ENCODE measurements at places on chromosomes 6 and 20.

DNA sequence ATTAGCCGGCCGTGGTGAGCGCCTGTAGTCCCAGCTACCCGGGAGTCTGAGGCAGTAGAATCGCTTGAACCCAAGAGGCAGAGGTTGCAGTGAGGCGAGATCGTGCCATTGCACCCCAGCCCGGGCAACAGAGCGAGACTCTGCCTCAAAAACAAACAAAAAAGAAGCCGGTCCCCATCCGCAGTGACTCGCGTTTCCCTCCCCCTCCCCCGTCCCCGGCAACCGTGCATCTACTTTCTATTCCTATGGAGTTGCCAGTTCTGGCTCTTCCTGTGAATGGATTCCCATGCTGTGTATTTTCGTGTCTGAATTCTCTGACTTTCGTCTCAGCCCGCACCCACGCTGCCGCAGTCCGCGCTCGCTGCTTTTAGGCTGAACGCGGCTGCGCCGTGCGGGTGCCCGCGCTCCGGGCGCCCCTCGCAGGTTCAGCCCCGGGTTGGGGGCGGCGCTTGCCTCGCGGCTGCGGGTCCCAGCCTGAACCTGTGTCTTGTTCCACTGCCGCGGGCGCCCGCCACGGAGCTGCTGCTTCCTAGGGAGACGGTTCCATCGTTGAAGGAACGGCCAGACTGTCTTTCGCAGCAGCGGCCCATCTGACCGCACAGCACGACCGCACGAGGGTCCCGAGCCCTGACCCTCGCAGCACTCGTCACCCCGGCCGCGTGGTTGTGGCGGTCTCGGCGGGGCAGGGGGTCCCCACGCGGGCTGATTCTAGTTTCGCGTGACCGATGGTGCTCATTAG is 1.1 kb upstream of the MRGBP start:
- DNase-seq = peak; percentile 61

DNA sequence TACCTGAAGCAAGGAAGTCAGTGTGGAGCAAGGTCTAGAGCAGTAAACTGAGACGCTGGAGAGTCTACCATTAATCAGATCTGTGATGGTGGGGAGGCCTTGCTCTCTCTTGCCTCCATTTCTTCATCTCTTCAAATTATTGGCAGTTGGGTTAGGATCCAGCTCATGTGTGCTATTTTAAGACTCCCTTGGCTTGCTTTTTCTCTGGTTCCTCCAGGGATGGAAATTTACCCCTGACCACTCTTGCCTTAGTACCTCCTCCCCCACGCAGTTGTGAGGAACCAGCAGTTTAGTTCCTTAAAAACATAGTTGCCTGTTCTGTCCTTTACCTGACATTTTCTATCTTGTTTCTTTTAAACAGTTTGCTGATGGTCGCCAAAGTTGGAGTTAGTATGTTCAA is 7.4 kb downstream of the TMEM14C start:
- peak; percentile 22 for DNase-seq

GRCh38 chr6:148745926-148746325 is 904 bp upstream of the UST start:
- DNase-seq = no peak

- no peak for DNase-seq
These were observed 225.3 kb upstream of the HTR1E start for GRCh38 chr6:86712039-86712438.

- DNase-seq = no peak
These were observed 93.0 kb downstream of the TBC1D7 start for GRCh38 chr6:13235339-13235738.

DNA sequence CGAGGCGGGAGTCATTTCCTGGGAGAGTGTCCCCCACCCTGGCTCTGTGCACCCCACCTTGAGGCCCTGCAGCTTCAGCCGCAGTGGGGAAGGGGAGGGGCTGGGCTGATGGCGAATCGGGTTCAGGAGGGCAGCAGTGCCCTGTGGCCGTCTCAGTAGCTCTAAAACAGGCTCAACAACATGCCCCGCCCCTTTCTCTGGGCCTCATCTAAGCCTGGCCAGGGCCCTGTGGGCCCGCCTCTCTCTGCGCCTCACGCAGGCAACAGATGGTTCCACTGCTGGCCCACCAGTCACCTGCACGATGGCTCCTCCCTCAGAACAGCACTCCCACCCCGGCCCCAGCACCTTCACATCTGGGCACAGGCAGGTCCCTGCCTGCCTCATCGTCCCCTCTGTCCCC is 30.2 kb downstream of the CHRNA4 start:
- no peak for DNase-seq

DNA sequence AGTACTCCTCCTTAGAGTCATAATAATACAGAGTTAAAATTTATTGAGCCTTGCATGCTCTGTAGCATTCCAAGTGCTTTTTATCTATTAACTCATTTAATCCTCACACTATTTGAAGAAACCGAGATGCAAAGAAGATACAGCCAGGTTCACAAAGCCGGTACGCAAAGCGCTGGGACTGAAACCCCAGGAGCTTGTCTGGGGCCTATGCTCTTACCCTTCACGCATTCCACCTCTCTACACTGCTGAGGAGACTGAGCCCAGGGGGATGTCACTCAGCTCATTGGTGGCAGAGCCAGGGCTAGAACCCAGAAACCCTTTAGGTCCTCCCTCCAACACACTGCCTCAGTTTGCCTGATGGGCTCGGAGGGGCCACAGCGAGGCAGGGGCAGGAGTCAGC is 19.7 kb upstream of the MRPS18A start:
- no peak for DNase-seq

GRCh38 chr6:74969591-74970267 is 236.1 kb downstream of the COL12A1 start:
- no peak for DNase-seq

DNA sequence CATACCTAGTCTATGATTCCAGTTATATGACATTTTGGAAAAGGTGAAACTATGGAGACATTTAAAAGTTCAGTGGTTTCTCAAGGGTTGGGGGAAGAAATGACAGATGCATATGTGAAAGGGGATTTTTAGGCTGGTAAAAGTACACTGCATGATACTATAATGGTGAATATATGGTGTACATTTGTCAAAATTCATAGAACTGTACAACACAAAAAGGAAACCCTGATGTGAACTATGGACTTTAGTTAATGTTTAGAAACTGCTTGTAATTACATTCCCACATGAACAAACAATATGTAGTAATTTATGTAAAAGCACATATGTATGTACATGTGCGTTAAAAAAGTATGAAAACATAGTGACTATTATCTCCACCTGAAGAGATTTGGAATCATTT is 907.3 kb upstream of the CITED2 start:
- DNase-seq = no peak

DNA sequence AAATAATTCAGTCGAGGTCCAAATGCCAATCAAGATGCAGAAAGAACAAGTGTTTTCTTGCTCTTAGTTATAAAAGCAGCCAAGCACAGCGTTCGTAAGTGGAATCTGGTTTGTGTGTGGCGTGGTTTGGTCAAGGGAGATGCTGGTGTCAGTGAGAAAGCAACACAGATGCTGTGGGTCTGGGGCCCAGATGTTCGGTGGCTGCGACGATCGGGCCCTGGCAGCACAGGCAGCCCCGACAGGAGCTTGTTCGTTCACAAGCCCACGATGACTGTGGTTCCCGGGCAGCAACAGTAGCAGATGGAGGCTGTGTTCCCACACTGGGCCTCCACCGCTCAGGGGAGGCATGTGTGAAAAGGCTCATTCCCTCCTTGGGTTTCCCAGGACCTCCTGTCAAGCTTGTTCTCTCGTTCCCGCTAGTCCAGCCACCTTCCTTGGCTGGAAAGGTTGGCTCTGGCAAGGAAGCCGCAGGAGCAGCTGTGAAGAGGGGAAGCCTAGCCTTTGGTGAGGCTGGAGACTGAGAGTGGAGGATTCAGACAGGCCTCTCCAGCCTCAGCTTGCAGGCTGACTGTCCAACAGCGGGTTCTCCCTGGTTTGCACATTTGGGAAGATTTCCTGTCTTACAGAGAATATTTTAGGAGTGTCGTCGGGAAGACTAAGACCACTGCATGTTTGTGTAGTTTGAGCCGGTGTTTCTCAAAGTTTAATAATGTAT is 304.7 kb downstream of the QKI start:
- DNase-seq = no peak

DNA sequence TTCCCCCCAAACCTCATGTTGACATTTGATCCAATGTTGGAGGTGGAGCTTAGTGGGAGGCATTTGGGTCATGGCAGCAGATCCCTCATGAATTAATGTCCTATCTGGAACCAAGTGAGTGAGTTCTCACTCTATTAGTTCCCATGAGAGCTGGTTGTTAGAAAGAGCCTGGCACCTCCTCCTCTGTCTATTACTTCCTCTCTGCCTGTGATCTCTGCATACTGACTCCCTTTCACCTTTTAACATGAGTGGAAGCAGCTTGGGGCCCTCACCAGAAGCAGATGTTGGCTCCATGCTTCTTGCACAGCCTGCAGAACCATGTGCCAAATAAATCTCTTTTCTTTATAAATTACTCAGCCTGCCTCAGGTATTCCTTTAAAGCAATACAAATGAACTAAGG is 127.3 kb upstream of the RALGAPA2 start:
- no peak for DNase-seq

GRCh38 chr6:80544555-80544954 is 438.1 kb downstream of the BCKDHB start:
- DNase-seq = no peak

DNA sequence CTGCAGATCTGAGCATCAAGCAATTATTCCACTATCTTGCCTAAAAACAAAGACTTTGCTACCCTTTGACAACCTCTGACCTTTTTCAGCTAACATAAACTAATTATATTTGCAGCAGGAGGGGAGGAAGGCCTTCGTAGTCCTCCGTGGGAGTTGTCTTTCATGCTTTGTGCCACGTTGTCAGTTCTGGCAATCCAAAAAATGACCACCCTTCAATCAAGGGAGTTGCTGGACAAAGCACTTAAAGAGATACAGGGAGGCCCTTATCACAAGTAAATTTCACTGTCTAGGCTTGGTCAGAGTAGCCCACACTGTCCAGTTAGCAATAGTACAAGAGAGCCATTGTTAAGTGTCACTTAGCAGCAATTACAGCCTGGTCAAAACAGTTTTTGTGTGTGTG is 578.9 kb downstream of the HAO1 start:
- DNase-seq = no peak

DNA sequence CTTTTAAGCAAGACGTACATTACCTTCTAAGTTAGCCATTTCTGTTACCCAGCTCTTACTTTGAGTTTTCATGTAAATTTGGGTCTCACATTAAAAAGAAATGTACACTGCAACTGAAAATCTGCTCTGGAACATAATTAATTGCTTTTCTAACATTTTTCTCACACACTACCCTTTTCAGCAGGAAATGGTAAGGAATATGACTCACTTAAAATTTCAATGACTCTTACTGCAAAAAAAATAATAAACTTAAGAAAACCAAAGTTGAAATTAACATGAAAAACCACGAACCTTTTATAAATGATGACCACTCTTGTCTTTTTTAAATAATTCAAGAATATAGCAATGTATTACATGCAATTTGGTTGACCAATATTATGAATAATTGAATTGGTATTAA is 1.3 kb downstream of the CGA start:
- DNase-seq = no peak

DNA sequence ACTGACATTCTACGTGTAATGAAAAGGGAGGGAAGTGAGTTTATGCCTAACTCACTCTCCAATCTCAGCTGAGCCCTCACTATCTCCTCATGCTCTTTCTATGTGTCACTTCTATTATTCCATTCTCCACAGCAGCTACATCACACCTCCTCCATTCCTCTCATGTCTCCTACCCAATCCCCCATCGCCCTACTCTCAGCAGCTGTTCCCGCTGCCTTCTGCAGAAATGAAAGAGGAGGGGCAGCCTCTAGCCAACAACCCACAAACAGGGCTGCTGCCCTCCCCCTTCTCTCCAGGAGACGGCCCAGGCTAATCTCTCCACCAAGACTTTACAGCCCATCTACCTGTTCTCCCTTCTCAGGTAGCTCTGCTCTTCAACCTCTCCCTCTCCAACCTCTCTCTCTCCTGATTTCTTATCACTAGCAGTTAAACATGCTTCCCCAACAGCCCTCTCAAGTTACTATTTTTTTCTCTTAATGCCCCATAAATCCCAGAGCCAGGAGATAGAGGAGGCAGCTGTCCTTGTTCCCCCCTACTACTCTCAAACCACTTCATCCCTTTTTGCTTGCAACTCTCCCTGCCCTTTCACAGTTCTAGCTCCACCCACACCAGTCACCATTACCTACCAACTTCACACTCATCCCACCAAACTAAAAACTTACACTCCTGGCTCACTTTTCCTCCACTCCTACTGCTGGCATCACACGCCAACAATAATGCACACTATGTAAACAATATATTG is 136.5 kb downstream of the BTBD9 start:
- DNase-seq = no peak

All from inflammatory macrophage treated with lipopolysaccharide for 4 hours (primary cell).